ENCODE measurements at places on chromosomes 4 and X.
A peak's percentile ranks its signal among the peaks of the same experiment; 100 is the strongest.

DNA sequence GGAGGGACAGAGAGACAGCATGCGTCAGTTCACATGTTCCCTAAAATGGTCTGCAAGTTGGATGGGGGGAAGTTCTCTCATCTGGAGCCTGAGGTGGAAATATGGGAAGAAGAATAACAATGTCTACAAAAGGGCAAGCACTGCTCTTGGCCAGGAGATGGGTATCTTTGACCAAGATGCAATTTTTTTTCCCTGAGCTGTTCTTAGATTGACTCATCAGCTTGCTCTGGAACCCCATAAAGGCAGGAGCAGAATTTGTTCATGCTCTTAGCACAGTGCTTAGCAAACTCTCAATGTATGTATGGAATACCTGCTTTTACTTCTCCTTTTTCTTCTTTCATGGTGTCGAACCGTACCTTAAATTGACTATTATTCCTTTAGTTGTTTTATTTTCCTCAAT lies 90.5 kb upstream of the ZNF827 start:
- no peak for DNase-seq

DNA sequence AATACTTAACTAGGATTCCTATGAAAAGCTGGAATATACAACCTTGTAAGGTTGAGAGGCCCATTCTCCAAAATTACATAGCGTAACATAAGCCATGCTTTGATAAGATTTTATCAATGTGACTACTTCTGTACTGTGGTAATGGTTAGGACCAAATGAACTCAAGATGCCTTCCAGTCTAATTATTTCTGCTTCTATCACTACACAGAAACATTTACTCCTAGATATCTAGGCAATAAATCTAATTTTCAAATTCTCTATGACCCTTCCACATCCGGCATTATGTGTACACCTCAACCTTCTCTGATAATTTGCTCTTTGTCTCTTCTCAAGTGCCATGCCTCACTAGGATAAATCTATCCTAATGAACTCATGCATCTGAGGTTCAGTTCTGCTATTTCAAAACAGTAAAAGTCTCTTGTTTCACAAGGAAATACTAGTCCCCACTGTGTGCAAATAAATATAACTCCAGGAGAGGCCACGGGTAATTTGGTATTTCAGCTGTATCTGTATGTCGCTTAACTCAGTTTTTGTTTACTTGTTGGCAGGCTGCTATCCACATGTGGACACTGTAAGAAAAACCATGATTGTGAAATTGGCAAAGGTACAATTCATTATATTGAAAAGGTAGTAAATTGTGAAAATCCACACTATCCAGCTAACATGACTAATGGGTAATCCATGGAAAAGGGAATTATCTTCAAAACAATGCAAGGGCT lies 93.3 kb downstream of the PRDM5 start:
- DNase-seq = no peak

DNA sequence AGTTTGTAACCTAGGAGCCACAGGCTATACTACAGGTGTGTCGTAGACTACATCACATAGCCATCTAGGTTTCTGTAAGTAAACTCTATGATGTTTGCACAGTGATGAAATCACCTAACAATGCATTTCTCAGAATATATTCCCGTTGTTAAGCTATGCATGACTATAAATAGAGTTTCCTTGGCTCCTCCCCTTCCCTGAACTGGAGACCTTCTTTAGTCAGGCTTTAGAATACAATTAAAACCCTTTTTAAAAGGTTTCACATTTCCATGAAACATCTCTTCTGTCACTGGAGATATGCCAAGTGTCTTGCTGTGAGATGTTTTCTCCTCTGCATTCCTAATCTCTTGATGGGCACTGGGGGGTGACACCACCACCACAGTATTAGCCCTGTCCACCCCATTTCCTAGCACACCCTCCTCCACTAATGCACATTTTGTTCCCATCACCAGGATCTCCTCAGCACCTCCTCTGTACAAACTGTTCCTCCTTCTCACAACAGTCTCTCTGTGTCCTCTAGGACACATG lies 334.6 kb upstream of the CPEB2 start:
- DNase-seq = no peak

- DNase-seq = no peak
Measured at GRCh38 chrX:131317326-131317725, 28.2 kb upstream of the IGSF1 start.

DNA sequence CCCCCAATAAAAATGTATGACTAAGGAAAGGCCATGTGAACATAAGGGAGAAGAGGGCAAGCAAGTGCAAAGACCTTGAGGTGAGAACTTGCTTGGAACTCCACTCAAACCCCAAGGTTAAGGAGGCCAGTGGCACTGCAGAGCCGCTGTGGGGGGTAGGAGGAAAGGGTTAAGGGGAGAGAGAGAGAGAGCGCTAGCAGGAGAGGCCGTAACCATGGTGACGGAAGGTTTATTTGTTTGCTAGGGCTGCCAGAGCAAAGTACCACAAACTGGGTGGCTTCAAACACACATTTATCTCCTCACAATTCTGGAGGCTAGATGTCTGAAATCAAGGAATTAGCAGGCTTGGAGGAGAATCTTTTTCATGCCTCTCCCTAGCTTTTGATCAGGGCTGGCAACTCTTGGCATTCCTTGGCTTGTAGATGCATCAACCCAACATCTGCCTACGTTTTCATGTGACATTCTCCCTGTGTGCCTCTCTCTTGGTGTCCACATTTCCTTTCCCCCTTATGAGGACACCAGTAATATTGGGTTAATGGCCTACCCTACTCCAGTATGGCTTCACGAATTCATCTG lies 35.2 kb downstream of the SMIM20 start:
- DNase-seq = no peak

- no peak for DNase-seq
Measured at GRCh38 chr4:120771907-120772306, 150.6 kb downstream of the PRDM5 start.

DNA sequence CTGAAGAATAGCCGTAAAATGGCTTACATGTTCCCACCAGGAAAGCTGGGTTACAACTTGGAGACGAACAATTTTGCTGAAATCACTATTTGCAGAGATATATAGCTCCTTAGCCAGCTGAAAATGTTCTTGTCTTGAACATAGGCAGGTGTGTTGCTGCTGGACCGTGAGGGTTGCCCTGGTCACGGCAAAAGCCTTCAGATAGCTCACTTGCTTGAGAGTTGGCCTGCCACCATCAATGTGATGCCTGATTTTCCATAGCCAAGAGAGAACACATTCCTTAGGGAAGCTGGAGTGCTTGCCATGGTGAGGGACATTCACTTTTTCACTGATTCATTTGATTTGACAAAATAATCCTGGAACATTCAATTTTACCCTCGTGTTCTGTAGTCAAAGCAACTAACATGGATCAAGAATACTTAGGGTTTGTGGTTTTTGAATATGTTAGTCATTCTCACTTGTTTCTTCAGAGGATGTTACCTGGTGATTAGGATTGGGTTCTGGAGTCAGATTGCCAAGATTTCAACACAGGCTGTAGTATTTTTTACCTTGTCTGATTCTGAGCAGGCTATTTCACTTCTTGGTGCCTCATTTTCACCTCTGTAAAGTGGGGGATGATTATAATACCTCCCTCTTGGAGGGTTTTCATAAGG lies 536.9 kb downstream of the RAPGEF2 start:
- DNase-seq = no peak

- peak; percentile 18 for DNase-seq
Measured at GRCh38 chr4:185201977-185202962, 1.5 kb downstream of the CFAP97 start.

DNA sequence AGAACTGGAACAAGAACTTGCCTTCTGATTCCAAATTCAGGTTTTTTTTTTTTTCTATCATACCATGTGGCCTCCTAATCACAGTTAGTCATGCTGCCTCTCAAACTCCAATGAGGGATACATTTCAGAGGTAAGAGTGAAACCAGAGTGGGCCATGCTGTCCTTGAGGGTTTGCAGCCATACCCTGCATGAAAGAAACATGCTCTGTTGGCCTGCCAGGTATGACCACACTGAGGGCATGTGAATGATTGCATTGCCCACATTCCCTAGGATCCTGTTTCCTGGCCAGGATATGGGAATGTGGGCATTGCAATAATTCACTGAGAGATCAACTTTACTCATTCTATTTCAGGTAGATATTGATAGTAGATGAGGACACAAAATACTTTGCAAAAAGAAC lies 56.4 kb upstream of the DDIT4L start:
- DNase-seq = no peak

- DNase-seq = no peak
Measured at GRCh38 chr4:152176627-152177214, 359.2 kb downstream of the FBXW7 start.

GRCh38 chr4:150567070-150567469 lies 14.9 kb upstream of the MAB21L2 start:
- no peak for DNase-seq

GRCh38 chr4:156663663-156664062 lies 307.9 kb downstream of the PDGFC start:
- no peak for DNase-seq

GRCh38 chrX:39247536-39247935 lies 446.3 kb downstream of the MID1IP1 start:
- DNase-seq = no peak

- DNase-seq = no peak
Measured at GRCh38 chr4:112069110-112069509, 76.1 kb upstream of the FAM241A start.

GRCh38 chrX:69555481-69556041 lies 51.4 kb downstream of the NALF2 start:
- DNase-seq = no peak
